ENCODE measurements at places on chromosomes 3 and 15.

DNA sequence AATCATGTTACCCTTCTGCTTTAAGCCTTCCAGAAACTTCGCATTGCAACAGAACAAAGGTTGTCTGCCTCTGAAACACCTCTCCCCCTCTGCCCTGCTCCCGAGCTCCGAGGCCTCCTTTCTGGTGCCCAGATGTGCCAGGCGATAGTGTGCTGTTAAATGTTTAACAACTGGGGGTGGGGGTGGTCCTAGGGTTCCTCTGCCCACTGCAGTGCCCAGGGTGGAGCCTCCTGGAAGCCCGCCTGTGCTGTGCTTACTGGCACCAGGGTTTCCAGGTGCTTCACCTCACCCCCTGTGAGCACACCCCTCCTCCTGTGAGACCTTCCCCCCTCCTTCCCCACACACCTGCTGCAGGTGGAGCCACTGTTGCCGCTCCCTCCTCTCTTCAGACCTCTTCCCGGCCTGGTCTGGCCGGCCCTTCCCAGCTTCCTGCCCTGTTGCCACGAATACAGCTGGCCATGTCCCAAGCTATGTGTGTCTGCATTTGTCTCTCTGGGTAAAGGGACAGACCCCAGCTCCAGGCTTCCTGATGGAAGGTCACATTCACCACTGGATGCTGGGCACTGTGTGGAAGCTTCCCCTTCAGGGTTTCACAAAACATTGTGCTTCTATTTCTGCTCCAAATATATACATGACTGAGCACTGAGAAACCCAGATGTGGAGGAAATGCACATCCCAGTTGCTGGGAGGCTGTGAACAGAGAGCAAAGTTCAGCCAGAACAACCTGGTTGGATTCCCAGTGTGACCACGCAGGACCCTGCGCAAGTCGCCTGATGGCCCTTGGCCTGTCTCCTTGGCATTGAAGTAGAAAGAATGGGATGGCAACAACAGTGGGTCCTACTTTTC lies 37.2 kb downstream of the MGLL start:
- no peak for DNase-seq

- DNase-seq = no peak
These were observed 2.0 kb downstream of the DCUN1D1 start for GRCh38 chr3:182978387-182978786.

GRCh38 chr3:109382588-109382987 lies 45.2 kb upstream of the DPPA4 start:
- no peak for DNase-seq

DNA sequence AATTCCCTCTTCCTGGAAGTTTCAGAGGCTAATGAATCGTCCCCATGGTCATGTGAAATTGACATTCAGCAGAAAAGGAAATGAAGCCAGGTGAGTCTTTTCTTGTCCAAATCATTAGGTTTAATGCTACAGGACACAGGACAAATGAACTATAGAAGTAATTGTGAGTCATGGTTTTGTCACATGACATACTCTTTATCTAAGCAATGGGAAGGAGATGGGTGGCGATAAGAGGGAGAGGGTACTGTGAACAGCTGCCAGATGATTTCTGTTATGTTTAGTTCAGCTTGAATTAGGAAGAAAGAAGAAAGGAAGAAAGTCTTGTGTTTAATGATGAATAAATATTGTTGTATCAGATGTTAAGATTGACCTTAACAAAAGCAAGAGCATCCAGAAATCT lies 515.4 kb upstream of the ZNF717 start:
- peak; percentile 4 for DNase-seq

- DNase-seq = no peak
These were observed 162.5 kb downstream of the AKAP13 start for GRCh38 chr15:85542895-85543331.

- DNase-seq = no peak
These were observed 45.1 kb downstream of the COLQ start for GRCh38 chr3:15476378-15476777.

GRCh38 chr15:77892335-77892734 lies 185.2 kb downstream of the TBC1D2B start:
- no peak for DNase-seq

- no peak for DNase-seq
These were observed 15.3 kb downstream of the RAB43 start for GRCh38 chr3:129106320-129106719.

DNA sequence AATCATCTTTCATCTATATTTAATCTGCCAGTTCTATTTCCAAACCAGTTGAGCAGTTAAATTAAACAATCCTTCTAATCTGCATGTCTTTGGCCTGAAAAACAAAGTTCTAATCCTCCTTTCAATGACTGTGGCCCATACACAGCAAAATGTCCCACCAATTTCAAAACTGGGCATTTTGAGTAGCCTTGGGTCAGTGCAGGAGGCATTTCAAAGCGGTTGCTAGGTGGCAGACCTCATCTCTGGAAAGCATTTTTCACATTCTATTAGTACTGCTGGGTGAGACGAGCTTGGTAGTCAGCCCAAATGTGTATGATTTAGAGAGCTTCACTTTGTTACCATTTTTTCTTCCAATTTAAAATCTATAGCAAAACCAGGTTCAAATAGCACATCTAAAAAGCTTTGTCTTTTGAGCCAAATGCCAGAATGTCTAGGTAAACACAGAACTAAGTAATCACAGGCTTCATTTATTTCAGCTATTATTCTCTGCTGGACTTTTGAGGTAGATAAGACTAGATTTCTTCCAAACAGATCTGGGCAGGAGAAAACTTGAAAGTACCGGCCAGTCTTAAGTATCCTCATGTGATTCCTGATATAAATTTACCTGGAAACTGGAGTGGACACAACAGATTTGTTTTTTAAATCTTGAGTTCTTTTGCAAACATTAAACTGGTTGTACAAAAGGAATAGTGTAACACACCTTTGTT lies 8.9 kb upstream of the ARHGEF26 start:
- DNase-seq = no peak

DNA sequence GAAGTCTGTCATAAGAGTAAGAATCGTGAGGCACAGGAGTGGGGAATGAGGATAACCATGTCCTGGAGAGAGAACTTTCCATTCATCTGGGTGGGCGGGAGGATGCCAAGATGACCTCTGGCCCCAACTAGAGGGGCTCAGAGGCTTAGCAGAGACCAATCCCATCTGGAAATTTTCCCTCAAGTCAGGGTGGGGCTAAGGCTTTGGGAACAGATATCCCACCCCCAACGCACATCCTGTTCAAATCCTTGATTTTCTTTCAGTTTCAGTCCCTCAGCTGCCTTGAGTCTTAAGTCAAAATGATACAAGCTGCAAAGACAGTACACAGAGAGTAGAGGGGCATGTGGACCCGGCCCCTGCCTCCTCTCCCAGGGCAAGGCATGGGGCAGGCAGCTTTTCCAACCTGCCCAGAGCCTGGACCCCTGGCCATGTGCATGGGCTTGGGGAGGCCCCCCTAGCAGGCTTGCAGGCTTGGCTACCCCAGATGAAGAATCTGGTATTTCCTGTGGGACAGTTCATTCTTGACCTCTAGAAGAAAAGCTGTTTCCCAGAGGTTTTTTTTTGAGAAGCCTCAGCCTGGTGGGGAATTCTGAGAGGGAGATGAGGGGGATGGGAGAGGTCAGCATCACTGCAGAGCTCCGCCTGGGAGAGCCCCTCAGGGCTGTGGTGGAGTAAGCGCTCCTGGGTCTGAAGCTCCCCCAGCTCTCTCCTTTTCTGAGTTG lies 109.7 kb upstream of the HACD2 start:
- no peak for DNase-seq

GRCh38 chr3:152268555-152269055 lies at the start of gene MBNL1:
Gene MBNL1 (plus strand): TSS chr3:152268929. CDS start chr3:152300194, 31,265 bp downstream.
- DNase-seq = no peak

DNA sequence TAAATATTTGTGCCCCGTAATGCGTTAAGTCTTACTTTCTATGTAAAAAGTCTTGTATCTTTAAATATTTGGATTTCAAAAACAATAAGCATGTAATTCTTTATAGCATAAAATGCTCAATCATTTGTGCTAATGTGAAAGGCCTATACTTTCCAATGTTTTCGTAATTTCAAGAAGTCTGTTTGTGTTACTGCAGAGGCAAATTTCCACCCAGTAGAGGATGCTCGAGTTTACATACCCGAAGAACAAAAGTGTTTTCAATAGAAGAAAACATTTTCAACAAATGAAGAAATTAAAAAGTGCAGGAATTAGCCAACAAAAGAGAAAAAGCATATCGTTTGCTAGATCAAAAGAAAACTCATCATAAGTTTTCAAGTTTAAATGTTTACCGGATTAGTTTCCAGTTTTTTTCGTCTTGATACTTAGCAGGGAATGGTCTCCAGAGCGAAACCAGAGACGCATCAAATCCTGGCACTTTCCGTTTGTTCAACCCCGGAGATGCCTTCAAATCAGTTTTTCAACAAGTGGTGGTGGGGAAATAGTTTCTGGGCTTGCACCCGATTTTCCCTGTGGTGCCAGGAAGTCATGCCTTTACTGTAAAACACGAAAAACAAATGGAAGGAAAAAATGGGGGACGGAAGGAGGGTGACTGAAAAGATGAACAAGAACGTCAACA lies 1.0 kb downstream of the CGGBP1 start:
- DNase-seq = no peak

- DNase-seq = peak; percentile 82
These were observed 76.0 kb upstream of the HACD2 start for GRCh38 chr3:123660900-123661299.

DNA sequence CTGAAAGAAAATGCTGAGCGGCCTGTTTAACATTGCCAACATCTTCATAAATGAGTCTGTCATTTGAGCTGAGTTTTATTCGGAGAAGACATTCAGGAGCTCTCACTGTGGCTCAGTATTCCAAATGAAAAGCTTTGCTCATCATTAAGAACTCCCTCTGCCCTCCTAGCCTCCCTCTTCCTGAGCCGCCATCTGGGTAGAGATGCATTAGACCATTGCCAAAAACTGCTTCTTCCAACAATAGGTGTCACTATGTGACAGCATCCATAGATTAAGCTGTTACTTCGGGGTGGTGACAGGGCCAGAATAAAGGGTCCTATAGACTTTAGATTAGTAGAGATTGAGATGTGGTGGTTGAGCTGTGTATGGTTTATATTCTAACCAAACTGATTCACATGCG lies 501.4 kb upstream of the NR2F2 start:
- DNase-seq = no peak

DNA sequence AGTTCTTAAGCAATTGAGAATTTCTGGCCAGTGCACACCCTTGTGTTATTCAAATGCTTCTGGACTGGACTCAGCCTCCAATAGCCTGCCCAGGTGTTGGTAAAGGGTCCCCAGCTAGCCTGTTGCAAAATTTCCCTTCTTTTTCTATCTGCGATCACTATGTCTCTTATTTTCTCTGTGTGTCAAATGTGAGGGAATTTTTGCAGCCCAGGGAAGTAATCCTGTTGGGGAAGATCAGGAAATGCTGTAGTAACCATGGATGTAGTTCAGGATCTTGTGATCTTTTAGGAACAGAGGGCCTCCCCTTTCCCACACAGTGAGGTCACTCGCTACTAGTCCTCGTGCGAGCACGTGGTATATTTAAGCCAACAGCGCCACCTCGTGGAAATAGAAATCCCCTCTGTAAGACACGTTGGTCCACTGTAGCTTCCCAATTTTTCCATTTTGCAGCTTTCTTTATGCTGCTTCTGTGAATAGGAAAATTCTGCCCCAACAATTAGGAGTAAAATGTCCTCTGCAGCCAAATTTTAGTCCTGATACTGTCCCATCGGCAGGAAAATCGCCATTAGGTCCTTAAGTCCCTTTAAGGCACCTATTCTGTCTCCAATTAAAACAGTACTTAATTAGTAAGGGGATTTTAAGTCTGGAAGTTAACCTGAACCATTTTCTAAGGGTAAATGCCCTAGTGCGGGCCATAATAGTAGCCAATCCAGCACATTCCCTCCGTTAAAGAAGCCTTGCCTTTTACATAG lies 4.0 kb upstream of the SMCO1 start:
- peak; percentile 89 for DNase-seq

- no peak for DNase-seq
These were observed 72.1 kb downstream of the OTOL1 start for GRCh38 chr3:161568671-161569070.

DNA sequence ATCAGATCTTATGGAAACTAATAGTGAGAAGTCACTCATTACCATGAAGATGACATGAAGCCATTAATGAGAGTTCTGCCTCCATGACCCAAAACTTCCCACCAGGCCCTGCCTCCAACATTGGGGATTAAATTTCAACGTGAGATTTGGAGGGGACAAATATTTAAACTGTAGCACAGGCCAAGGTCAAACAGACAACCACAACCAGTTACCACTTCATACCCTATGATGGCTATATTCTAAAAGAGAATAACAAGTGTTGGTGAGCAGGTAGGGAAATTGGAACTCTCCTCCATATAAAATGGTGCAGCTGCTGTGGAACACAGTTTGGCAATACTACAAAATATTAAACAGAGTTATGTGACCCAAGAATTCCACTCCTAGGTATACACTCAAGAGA lies 36.9 kb downstream of the TCAIM start:
- DNase-seq = no peak

DNA sequence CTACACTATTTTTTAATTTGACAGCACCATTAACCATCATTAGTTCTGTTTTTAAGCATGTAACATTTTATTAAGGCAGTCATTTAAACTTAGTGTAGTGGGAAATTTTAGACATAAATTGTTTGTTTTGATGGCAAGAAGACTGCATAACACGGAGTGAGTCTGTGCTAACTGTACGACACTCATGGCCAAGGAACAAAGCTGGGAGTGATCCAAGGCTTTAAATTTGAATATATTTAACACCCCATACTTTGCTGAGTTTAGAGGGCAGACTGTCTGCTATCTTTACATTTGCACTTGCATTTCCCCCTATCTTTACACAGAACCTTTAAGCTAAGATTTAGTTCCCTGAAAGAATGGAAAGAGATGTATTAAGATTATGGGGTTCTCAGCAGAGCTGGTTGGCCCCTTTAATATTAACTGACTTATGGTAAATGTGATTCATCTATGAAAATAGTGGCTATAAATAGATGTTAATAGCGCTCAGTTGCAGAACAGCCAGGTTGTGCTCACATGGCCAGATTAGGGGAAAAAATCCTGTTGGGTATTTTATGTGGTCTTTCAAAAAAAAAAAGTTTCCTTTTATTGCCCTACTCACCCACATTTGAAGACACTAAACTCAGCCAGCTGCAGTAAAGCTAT lies 120.7 kb downstream of the CMSS1 start:
- no peak for DNase-seq

DNA sequence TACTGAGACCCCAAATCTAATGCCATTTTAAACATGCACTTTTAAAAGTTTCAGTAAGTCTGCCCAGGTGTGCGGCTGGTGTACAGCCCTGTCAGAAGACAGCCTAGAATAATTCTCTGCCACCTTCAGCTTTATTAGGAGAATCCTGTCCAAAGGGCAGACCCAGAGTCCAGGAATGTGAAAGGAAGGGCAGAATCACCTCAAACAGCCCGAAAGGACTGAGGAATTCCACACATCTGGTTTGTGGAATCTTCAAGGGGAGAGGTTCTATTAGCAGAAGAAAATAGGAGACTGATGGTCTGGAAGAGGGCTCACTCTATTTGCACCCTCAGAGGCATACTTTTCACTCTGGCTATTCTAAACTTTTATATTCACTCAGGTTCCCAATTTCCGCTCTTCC lies 46.6 kb downstream of the TYRO3 start:
- no peak for DNase-seq
